Activated T-helper 1 cell treated with anti-CD3 and anti-CD28 coated beads, Interleukin-12 subunit alpha, Interleukin-12 subunit beta, Interleukin-2, Interleukin-4 antibody, amounts not matched to agents 30 ng/mL and 10 ng/mL and 1 ng/mL, durations not matched to agents 14 hours and 24 hours and 36 hours (primary cell): ENCODE measurements at places on chromosomes 7 and 10. TPM values are rescaled to one million over a fixed set of nuclear protein-coding genes. Genes with fewer than 3 reads are reported as not detected.

The TBRG4 gene
- 176 and 195 TPM in 2 replicates for total RNA-seq

GRCh38 chr10:113060201-113061053 lies 110.4 kb downstream of the TCF7L2 start:
- DNase-seq: no peak

GRCh38 chr7:50262916-50263690 lies 41.4 kb upstream of the IKZF1 start:
- no peak for DNase-seq

The TAS2R3 gene
- 0.99 and 1.3 TPM in 2 replicates for total RNA-seq

DNA sequence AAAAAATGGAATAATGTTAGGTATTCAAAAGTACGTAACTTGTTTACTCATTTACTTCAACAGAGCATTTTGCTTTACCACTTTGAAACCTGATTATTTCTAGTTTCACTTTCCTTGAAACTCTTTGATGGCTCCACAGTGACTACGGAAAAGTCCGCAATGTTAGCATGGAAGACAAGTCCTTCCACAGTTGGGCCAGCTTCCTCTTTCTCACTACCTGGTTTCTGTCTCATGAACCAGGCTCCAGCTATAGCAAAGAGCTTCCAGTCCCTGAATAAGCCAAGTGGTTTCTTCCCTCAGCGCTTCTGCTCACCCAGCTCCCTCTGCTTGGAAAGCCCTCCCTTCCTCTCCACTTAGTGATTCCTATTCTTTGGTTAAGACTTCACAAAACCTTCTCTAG lies 44.8 kb upstream of the SLC16A12 start:
- DNase-seq: no peak

DNA sequence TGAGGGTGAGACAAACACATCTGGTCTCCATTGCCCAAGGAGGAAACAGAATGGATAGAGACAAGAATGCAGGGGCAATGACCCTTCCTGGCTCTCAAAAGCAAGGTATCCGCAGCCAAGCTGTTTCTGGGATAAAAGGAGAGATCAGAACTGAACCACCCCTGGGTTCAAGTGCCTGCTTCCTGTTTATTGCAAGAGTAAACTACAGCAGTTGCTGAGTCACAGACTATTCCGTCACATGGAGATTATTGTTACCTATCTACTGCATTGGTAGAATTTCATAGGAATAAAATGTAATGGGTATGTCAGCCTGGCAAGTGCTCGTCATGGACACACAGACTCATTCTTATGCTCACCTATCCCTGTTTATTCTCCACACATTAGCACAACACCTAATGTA lies 821.6 kb downstream of the GRID1 start:
- no peak for DNase-seq
